ENCODE measurements at places on chromosomes 2 and 18.

- DNase-seq: no peak
Measured at GRCh38 chr2:183070942-183071844, 7.4 kb upstream of the DUSP19 start.

DNA sequence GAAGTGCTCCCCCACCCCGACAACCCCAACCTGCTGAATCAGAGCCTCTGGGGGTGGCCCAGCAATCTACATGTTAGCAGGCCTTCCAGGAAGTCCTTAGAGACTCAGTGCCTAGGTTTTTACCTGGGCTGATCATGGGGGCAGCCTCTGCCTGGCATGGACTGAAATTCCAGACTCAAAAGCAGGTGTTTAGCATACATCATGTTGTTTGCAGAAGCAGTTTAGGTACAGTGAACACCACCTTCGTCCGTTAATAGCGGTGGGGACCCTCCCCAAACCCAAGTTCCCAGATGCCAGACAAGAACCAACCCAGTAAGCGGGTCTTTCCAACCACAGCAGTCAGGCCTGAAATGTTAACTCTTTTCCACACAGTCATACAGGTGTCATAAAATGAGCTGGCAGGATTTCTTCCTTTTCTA is 26.4 kb upstream of the GALR1 start:
- DNase-seq: no peak

GRCh38 chr2:169080250-169081069 is 11.1 kb downstream of the DHRS9 start:
- DNase-seq: no peak

DNA sequence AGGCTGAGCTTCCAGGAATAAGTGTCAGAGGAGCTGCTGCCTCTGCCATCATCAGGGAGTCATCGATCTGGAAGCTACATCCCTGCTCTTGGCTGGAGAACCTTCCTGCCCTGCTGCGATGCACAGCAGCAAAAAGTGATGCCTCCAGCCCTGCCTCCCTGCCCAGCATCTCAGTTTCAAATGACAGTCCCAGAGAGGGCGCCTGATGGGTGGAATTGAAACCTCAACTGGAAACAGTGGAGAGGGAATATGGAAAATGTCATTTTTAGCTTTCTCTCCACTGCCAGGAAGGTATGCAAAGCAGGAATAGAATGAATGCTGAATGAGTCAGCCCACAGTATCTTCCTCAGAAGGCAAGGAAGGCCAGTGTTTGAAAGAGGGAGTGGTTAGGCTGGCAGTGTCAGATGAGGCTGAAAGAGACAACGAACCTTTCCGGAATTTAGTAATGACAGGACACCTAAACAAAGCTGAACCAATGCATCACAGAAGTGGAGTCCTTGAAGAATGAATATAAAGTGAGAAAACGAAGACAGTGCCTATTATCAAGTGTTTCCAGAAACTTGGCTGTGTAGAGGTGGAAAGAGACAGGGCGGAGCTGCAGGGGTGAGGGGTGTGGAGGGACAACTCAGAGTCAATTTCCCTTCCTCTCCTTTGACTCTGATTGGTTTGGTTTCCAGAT is 153.9 kb upstream of the NDUFV2 start:
- DNase-seq: no peak

GRCh38 chr2:227370092-227370491 is 9.0 kb downstream of the TM4SF20 start:
- DNase-seq: no peak

DNA sequence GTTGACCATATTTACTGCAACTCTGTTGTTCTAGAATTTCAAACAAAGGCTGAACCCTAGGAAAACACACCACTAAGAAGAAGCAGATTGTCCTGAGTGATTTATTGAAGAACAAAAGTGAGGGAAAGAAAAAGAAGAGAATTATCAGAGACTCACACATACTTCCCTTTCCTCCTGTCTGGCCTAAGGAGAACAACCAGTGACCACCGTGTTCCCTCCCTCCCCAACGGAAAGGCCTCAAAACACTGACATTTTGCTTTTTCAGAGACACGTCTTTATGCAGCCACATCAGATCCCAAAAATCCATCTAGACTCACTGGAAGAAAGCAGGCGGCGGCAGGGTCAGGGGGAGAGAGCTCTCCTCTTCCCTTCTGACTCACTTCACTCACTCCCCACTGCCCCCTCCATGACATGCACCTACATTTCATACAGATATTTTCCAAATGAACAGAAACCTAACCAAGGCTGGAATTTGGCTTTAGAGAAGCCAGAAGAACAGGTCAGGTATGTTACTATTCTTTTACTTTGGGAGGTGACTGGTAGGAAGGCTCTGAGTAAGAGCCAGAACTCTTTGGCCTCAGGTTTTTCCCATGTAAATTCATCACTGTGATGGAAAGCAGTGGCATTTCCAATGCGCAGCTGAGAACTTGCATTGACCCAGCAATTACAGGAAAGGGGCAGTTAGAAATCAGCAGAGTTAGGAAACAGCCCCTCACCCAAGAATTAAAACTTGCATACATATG is 169.9 kb downstream of the BCL11A start:
- no peak for DNase-seq

DNA sequence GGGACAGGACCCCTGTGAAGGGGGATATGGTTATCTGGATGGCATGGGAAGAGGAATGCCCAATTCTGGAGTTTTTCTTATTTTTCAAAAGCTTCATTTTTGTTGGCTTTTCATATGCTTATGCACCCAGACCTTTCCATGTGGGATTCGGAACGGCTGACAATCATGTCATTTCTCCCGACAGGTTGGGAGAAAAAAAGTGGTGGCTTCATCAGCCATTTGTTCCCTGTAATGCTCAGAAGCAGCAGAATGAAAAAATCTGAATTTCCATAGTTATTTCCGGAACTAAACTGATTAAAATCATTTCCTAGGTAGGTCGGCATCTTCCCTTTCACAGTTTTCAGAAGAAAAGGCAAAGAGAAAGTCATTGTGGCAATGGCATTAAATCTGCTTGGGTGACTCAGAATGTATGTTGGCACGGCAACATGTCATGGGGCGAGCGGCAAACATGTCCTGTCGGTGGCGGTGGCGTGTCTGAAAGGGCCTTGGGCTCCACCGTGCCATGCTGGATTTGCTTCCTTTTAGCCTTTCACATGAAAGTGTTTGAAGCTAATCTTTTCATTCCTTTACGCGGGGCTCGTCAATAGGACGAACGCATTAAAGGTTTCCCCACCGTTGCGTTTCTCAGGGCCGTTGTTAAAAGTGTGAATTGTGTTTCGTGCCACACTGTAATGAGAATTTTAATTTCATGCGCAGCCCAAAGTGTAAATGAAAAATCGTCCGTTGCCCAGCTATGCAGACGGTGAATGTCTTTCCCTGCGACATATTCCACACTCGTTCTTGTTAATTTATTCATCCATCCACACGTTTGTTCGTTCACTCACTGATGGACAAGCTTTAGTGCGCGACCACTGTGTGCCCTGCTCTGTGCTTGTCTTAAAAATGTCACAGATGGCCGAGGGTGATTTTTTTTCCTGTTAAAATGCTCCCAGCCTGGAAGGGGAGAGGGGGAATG is 18.5 kb downstream of the ACKR3 start:
- no peak for DNase-seq

DNA sequence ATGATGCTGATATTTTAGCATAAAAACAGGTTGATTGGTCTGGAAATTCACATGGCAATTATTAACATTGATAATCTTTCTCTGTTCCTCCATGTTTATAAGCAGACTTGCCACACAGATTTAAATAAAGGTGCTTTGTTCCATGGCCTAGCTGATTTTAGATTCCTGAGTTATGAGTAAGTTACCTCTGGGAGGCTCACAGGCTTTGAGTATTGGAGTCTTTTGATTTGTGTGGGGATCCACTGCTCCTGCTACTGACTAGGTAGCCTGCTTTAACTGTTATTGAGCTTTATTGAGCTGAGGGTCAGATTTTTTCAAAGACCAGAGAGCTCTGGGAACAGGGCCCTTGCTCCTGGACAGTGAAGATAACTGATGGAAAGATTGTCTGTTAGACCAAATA is 166.1 kb downstream of the ANKRD30B start:
- no peak for DNase-seq

GRCh38 chr18:37956902-37957301 is 391.3 kb upstream of the CELF4 start:
- DNase-seq: no peak

DNA sequence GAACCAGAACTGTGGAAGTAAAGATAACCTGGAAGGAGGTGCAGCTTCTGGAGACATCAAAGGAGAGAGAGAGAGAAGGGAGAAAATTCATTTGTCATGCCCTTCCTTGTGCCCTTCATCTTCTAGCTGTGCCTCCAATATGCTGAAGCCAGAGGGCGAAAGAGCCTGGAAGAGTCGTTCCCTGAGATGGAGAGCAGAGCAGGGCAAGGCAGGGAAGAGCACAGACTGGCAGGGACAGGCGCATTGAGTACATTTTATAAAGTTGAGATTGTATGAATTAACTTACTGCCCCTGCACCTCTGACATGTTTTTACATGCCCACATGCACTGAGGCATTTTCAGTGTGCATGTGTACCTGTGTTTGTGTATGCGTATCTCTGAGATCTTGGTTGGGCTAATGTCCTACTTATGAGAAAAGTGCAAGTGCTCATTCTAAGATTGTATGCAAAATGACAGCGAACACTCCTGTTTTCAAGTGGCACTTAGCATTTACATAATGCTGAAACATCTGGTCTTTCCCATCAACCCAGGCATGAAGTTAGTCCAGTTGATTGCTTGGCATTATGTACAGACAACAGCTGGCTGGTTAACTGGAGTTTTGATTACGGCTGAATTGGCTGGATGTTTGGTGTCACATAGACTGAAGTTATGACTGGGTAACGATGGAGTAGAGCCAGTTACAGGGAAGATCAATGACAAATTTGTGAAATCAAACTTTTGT is 23.7 kb upstream of the MMADHC start:
- DNase-seq: no peak

- no peak for DNase-seq
Measured at GRCh38 chr2:126542247-126542646, 113.7 kb upstream of the GYPC start.

DNA sequence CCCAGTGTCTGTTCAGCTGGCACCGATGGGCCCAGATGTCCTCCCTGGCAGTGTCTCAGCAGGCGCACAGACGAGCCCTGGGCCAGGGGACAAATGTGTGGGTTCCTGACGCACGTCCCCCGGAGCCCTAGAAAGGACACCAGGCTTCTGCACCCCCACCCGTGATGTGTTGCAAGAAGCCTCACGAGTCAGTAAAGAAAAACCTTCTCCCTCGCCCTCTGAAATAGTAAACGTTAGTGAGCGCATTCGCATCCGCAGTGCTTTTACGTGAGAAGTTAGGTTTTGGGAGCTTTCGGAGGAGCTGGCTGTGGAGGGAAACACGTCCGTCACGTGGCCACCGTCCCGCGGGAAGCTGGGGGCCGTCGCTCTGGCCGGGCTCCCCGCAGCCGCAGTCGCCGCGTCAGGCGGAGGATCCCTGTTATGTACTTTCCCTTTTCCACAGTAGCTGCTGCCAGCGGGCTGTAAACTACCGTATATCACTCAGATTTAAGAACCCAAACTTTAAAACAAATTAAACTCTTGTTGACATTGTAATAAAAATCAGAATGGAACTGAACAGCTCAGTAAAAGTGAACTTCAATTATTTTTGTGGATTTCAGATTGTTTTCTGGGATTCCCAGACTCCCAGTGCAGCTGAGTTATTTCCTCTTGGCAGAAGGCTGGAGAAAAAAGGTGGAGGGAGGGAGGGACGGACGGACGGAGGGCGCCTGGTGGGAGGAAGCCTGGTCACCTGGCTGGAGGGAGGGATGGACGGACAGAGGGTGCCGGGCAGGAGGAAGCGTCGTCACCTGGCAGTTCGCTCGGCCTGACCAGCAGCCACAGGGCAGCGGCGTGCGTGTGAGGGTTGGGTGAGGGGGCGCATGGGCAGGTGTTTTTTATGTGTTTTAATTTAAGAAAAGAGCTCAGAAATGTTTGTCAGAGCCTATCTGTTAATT is 112.1 kb downstream of the NFATC1 start:
- DNase-seq: no peak

DNA sequence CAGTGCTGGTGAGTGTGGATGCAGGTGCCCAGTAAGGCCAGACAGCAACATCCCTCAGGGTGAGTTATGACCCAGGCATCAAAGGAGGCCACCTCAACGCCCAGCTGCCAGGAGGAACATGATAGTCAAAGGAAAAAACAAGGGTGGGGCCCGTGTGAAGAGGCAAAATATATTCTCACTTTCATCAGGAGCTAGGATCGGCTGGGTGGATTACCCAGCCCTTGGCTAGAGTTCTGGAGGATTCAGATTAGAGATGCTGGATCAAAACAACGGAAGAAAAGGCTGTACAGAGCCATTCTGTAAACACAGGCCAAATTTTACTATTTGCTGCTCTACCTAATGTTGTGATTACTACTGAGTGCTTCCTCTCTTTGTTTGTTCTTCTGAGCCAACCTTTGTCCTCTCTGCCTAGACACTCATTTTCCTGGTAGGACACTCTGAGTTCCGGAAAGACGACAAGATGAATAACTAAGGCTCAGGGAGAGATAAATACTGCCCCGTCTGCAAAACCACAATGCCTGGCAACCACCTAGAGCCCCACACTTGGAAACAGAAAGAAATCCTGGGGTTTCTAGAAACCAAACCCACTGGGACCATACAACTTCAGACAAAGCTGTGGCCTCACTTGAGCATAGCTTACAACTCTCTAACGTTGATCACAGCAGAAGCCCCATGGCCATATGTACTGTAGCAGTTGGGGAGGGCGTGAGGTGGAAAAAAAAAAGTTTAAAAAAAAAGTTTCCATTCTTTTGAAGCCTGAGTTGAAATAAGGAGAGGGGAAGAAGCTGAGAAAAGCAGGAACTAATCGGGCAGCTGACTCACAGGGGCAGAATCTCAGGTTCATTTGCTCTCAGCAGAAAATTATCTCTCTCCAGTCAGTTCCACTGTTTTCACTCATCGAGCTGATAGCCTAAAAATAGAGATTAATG is 17.8 kb upstream of the PMAIP1 start:
- DNase-seq: no peak

- no peak for DNase-seq
Measured at GRCh38 chr2:219269362-219270054, 9.7 kb upstream of the DNAJB2 start.
